ENCODE measurements at places on chromosomes 5 and 9. TPM values are rescaled to one million over a fixed set of nuclear protein-coding genes. Genes with fewer than 3 reads are reported as not detected.

- DNase-seq: no peak
- no peak overlapping the region for H3K4me3 ChIP-seq
- H3K27me3 ChIP-seq: no peaks in the 10 kb centered on the region
- H3K27ac ChIP-seq: no peak overlapping the region
- no peaks in the 10 kb centered on the region for H3K4me1 ChIP-seq
Measured at GRCh38 chr5:172207511-172207910, 13.5 kb downstream of the EFCAB9 start.

DNA sequence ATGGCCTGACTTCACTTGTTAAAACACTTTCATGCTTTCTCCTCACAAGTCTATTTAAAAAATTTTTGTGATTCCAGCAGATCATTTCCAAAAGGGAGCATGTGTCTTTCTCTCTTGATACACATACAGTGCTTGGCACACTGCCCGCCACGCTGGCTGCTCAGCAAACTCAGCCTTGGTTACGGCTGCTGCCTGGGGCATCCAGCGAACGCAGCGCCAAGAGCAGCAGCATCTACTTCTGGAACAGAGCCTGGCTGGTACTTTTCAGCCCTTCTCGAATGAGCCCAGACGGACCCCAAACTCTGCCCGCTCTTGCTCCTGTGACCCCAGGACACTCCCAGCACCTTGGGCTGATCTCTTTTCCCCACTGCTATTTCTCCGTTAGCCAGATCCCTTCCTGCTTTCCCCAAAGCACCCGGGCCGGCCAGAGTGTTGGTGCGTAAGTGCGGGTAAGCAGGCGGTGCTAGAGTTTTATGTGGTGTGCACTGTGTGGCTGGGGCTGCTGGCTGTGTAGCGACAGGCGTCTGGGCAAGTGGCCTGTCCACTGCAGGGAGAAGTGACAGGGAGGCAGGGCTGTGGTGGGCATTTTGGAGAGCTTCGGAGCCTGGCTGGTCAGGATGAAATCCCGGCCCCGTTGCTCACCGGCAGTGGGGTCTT, 73.2 kb downstream of the SH3PXD2B start:
- no peak for DNase-seq
- no peak overlapping the region for H3K4me3 ChIP-seq
- H3K27ac ChIP-seq: peak overlapping the region; percentile 50
- H3K27me3 ChIP-seq: no peaks in the 10 kb centered on the region

DNA sequence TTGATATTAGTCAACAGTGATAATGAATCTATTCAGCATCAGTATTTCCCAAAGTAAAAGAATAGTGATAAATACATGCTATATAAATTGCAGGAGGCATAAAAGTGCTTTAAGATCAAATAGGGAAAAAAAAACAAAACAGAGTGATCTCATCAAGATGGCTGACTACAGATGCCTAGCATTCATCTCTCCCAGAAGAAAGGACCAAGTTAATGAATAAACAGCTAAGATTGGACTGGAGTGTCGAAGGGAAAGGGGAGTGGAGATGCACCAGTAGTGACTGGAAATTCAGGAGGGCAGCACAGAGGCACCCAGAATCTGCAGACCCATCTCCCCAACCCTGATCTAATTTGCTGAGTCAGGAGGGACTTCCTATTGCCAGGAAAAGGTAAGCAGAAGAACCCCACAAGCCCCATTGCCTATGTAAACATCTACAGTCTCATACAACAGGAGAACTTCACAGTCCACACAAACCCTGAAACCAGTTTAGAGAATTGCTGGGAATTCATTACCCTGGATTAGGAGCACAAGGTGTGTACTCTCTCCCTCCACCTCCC, 699.4 kb downstream of the PTPRD start:
- H3K27ac ChIP-seq: no peak overlapping the region
- no peaks in the 10 kb centered on the region for H3K4me1 ChIP-seq
- no peaks in the 10 kb centered on the region for H3K36me3 ChIP-seq
- DNase-seq: no peak

GRCh38 chr5:113122053-113122452, 145.5 kb downstream of the DCP2 start:
- no peak overlapping the region for H3K4me3 ChIP-seq
- DNase-seq: no peak
- no peaks in the 10 kb centered on the region for H3K36me3 ChIP-seq

Gene ZNF608
- 25.7 TPM for total RNA-seq
